ENCODE measurements at places on chromosomes 11 and 22. TPM values are rescaled to one million over a fixed set of nuclear protein-coding genes. Genes with fewer than 3 reads are reported as not detected.

SHISAL1 gene
- total RNA-seq, result 1.4 TPM

- no peak for DNase-seq
Observed at GRCh38 chr11:27468209-27468994, 4.2 kb downstream of the LGR4 start.

FADS2 gene
- total RNA-seq, result 67.5 TPM

DNA sequence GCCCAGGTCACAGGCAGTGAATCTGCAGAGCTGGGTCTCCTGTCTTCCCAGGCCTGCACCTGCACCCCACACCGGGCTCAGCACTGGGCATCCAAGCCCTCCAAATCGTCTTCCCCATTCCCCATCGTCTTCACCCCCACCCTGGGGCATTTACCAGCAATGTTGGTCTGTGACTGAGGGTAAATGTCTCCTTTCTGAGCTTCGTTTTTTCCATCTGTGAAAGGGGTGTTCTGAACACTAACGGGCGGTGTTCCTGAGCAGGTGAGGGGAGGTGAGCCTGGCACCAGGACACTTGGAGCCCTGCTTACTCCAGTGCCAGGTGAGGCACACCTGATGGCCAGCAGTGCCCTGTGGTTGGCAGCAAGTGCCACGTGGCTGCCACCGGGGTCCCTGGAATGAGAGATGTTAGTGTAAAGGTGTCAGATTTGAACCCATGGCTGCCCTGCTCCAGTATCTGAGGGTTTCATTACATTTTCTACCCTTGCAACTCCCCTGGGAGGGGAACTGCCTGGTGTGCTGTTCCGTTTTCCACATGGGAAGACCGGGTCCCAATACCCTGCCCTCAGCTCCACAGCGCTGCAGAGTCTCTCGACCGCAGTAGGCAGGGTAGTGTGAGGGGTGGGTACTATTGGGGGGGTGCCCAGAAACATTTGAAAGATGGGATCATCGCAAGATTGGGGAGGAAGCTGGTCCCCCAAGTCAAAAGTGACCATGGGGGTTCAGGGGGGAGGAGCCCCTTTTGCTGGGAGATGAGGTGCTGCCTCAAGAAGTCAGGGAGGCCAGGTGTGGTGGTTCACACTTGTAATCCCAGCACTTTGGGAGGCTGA, 2.0 kb downstream of the CDC42EP1 start:
- no peak for DNase-seq

DNA sequence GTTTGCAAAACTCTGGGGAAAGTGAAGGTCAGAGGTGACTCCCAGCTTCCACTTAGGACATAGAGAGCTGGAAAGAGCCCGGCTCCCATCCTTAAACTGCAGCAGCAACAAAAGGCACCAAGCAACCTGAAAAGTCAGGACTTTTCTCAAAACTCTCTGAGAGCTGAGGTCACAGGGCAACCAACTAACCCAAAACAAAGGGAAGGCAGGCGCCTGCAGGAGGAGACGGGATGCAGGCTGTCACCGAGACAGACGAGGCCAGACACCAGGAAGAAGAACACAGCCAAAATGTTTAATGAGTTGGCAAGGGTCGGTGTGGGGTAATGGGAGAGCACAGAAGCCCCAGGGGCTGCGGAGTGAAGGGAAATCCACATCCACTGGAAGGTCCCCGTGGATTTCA, 19.9 kb downstream of the ASCL2 start:
- DNase-seq, result no peak

DNA sequence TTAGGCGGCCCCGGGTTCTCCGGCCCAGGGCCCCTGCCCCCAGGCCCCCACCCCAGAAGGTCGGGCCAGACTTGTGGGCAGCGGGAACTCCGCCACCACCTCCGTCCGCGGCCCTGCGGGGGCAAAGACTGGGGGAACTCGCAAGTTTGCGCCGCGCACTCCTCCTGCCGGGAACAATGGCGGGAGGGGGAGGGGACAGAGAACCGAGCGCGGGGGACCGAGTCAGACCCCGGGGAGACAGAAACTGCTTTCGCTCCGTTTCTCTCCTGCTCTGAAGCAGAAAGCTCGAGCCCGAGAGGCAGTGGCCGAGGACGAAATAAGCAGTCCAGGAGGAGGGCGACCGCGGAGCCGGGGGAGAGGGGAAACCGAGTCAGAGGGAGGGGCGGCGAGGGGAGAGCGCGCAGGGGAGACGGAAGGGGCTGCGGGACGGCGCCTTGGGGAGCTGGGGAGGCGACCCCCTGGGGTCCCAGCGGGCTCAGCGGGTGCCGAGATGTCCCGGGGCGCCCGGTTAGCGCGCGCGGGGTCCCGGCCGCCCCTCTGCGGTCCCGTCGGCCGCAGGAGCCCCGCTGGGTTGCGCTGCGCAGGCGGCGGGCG, 555 bp downstream of the TP53I11 start:
- DNase-seq, result peak; percentile 50

All from left cardiac atrium (tissue), 4 donors.